ENCODE measurements at places on chromosomes 12 and 14.

DNA sequence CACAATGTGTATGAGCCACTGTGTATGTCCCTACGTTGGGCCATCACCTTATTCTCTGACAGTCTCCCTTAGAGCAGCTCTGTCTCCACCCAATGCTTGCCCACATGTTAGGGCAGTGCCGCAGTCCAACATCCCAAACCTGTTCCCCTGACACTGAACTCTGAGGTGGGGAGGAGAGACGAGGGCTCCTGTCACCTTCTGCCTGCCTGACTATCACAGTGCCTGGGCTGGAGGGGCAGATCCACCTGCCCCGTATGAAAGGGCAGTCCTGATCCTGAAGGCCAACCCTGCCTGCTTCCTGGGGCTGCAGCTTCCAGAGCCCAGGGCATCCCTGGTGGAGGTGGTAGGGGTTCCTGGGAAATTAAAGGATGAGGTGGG is 2.2 kb downstream of the TGM1 start:
- no peak for DNase-seq

GRCh38 chr12:54700301-54700700 is 52.1 kb upstream of the DCD start:
- no peak for DNase-seq

- no peak for DNase-seq
These were observed 88.2 kb downstream of the DUSP16 start for GRCh38 chr12:12474471-12474928.

- DNase-seq, result no peak
These were observed 210.9 kb downstream of the DPY19L2 start for GRCh38 chr12:63457428-63457827.

DNA sequence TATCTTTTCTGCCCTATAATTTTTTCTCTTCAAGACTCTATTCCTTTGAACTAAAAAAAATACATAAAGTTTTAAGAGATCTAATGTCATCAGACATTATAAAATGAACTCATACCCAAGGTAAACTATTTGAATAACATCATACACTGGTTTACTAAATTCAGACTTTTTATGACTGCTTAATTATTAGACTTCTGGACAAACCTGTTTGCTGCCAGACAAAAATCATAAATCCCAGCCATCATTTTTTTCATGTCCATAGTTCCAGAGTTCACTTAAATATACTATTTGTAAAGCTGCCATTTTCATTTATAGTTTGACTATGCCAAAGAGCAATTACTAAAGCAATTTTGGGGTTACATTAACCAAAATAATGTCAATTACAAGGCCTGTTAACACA is 34.0 kb downstream of the USP44 start:
- no peak for DNase-seq

DNA sequence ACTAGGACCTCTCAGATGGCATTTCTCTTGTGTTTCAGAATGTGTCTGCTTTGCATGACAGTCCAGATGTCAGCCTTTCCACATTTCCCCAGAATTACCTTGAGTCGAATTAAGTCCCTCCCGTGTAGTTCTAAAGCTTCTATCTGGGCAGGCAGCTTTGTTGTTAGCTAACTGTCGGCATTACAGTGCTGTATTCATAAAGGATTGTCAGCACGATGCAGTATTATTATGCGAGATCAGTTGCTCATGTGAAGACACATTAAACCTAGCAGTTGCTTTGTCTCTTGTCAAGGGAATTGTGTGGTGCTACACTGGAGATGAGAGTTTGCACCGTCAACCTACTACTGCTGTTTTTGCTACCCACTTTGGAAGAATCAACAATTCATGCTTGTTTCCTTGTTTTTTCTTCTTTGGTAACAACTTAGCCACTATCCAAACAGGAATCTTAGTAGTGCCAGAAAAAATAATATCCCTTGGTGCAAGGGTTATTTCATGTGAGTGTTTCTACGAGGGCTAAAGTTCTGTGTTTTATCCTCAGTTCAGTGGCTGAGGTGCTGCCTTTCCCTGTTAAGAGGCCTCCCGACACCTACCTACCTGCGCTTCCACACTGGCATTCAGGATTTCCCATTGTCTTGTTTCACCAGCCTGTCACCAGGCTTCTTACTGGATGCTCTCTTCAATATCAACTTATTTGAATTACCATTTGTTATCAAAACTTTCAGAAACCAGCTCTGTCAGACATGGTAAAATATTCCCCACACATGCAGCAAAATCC is 297.9 kb upstream of the G2E3 start:
- no peak for DNase-seq

DNA sequence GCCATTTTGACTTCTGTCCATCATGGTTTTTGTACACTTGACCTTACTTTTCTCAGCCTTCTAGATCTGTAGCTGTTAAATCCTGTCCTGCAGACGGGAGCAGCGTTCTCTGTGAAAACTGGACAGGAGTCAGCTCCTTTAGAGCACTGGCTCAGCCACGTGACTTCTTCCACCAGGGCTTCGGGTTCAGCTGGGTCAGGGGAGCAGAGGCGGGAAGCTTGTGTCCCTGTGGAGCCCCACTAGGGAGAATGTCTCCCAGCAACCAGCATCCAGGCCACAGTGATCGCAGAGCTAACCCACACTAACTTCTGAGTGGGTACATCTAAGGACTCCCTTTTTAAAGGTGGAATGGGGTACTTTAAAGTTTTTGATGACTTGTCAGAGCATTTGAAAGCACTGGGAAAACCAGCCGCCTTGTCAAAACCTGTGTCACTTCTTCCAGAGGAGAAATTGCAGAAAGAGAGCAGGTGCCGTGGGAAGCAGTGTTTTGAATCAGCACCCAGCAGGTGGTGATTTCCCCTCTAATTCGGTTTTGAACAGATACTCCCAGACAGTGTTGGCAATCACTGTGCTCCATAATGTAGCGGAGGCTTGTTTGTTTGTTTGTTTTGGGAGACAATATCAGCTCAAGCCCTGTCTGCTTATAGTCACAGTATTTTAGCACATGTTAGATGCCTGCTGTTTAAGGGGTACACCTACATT is 17.9 kb downstream of the DERA start:
- DNase-seq, result no peak

GRCh38 chr12:52833922-52834726 is at the start of gene KRT79:
KRT79 (minus strand) TSS chr12:52834311; CDS start chr12:52834260, 51 bp downstream.
- DNase-seq, result no peak

DNA sequence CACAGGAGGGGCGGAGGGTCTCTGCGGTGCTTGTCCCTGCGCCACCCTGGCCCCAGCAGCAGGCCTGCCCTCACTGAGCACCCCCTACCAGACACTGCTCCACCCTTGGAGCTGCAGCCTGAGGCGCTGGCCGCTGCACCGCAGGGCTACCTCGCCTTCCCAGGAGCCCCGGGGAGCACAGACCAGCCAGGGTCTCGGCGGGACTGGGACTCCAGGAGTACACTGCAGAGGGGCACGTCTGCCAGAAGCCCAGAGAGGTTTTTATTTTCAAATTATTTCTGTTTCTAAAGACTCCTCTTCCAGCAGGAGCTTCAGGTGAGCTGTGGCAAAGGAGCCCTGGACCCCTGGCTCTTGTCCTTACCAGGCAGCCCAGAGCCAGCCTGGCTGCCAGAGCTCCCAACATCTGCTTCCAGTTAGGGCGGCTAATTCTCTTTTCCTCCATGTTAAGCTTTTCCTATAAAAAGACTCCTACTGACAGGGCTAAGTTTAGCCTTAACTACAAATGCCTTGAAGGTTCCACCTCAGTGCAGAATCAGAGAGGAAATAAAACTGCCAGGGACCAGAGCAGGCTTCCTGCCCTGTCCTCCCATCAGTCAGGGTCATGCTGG is 26.4 kb downstream of the DEGS2 start:
- no peak for DNase-seq

DNA sequence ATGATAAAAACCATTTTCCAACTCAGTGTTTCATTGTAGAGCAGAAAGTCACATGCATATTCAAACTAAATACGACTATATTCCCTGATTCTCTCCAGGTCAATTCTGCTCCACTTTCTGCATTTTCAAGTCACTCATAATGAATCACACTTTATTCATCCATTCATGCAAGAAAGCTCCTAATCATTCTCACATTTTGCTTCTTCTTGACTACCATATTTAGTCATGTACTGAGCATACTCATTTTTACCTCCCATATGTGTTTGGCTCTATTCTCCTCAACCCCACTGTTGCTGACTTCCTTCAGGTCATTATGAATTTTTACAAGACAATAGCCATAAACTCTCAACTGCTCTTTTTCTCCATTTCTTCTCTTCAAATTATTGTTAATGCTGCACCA is 43.4 kb upstream of the PIK3C2G start:
- DNase-seq, result no peak

DNA sequence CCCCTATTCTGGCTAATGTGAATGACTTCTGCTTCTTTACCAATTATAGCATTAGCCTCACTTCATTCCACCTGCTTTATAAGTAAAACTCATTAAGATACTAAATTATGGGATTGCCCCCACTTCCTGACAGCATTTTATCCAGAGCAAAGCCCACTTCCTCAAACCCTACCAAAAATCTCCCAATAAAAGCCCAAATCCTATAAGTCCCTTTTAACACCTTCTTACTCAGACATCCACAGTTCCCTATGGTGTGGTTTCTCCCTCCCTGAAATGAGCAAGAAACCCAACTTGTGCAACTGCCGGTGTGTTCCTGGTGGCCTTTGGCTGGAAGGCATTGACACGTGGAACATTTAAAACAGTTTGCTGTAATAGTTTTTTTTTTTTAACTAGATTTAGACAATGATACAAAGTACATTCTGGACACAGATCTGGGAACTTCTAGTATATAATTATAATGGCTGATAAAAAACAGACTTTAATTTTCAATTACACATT is 53.1 kb downstream of the BRMS1L start:
- no peak for DNase-seq

- DNase-seq, result no peak
These were observed 107.0 kb downstream of the PAPLN start for GRCh38 chr14:73344319-73344718.

DNA sequence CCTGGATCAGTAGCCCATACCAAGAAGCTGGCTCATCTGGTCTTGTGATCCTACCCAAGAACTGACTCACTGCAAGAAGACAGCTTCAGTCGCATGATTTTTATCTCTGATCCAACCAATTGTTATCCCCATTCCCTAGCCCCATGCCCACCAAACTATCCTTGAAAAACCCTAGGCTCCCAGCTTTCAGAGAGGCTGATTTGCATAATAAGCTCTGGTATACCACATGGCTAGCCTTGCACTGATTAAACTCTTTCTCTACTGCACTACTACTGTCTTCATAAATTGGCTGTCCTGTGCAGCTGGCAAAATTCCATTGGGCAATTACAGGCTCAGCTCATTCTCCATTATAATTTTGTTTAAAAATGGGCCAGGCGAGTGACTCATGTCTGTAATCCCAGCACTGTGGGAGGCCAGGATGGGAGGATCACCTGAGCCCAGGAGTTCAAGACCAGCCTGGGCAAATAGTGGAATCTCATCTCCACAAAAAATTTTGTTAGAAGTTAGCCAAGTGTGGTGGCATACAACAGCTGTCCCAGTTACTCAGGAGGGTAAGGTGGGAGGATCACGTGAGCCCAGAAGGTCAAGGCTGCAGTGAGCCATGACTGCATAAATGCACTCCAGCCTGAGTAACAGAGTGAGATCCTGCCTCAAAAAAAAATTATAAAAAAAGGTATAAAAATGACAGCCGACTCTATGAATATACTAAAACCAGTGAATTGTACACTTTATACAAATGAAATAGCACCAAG is 76.7 kb upstream of the EIF5 start:
- no peak for DNase-seq

Data from stimulated activated CD4-positive, alpha-beta T cell treated with anti-CD3 and anti-CD28 coated beads, Interleukin-12 subunit alpha, Interleukin-12 subunit beta, amount 100 ng/mL, for 24 hours (primary cell).